ENCODE measurements at places on chromosomes 2 and 18.
A peak's percentile ranks its signal among the peaks of the same experiment; 100 is the strongest.

- no peak for DNase-seq
Measured at GRCh38 chr2:196099916-196100315, 31.3 kb upstream of the DNAH7 start.

GRCh38 chr2:194486326-194486725 lies 1170.7 kb upstream of the SLC39A10 start:
- no peak for DNase-seq

GRCh38 chr2:21438949-21439348 lies 315.2 kb downstream of the TDRD15 start:
- DNase-seq, result no peak

DNA sequence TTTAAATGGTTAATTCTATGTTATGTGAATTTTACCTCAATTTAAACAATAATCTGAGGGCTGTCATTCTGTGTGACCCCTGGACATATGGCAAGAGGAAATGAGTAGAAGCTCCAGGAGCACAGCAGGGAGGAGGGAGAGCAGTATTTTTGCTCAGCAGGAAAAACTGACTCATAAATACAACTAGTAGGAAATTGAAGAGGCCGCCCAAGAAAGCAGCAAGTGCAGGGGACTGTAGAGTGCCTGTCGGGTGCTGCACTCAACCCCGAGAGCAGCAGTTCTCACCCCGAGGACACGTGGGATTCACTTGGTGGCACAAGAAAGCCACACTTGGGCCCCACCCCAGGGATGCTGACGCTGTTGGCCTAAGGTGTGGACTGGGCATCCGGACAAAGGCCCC lies 60.8 kb downstream of the NPAS2 start:
- peak; percentile 26 for DNase-seq

DNA sequence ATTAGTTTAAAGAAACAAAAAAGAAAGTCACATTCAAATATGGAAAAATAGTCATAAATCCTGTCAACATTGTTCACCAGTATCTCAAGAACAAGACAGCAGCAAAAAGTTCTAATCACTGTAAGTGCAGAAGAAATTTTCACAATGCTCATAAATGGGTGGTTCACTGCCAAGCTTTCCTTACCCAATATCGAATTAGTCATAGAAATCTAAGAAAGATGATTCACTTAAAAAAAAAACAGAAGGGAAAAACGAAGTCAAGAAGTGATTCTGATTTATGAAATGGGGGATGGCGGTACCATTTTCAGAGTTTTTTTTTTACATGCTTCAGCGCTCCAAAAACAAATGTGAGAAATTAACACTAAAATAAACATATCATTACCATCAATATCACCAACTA lies 156.7 kb downstream of the EXOC6B start:
- no peak for DNase-seq

- no peak for DNase-seq
Measured at GRCh38 chr2:2765839-2766495, 434.9 kb upstream of the MYT1L start.

DNA sequence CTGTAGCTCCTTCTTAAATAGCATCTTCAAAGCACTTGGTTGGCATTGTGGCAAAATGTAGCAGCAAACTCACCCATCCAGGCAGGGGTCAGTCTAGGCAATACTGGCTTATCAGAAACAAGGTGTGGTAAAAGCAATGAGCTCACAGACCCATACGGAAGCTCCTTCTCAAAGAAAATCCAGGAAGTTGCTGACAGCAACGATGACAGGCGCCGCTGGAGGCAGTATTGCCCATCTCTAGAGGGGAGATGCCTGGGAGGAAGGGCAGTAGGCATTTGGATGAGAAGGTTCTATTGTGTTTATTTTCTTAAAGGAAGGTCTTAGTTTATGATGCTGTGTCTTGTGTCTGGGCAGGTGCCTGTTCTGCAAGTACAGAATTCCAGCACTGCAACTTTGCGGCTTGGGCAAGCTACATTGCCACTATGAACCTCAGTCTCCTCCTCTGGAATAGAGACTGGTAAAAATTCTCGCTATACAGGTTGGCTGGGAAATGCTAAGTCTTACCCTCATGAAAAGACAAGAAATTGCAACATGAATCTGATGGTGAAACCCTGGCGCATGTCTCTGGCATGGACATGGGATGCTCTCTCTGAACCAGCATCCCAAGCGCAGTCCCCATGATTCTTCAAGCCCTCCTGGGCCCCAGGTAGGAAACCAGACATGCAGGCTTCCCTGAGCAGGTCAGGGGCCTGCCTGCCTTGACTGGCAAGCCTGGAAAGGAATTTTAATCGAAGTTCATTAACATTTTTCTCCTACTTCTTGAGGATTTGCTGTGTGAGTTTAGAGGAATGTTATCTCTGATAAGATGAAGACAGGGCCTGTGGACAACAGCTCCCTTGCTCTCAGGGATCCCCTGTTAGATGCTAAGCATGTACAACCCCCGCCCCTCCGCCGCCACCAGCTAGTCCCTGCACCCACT lies 156.0 kb downstream of the TFCP2L1 start:
- no peak for DNase-seq

- no peak for DNase-seq
Measured at GRCh38 chr2:154518872-154519271, 179.6 kb upstream of the KCNJ3 start.

GRCh38 chr2:40199771-40200170 lies 252.1 kb downstream of the SLC8A1 start:
- DNase-seq, result no peak

DNA sequence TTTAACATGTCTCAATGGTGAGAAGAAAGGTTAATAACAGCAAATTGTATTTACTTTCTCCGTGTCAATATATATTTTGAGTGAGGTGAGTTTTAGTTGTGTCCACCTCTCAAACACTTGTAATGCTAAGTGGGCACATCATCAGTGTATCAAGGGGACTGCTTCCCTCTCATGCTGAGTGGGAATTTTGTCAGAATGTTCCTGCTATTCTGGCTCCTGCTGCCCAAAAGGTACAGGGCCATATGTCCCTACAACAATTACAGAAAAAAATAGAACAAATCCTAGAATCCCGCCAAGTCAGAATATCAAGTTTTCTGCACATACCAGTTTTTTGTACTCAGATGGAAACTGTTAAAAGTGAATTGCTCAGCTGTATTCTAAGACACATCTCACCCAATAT lies 5.4 kb upstream of the CERKL start:
- DNase-seq, result no peak

GRCh38 chr2:58601017-58601416 lies 359.9 kb upstream of the FANCL start:
- no peak for DNase-seq

GRCh38 chr18:39952816-39953215 lies 2002.2 kb upstream of the PIK3C3 start:
- no peak for DNase-seq

GRCh38 chr18:60982329-60982695 lies 350.9 kb upstream of the CDH20 start:
- DNase-seq, result no peak

Data from NCI-H2227 treated with DMSO at 0.1 percent for 48 hours (cell line).